Activated T-cell treated with anti-CD3 and anti-CD28 coated beads, Interleukin-2, amount 50 U/mL, for 24 hours (primary cell): ENCODE measurements at places on chromosomes 16 and 17.

GRCh38 chr16:85006639-85007038, 4.7 kb downstream of the ZDHHC7 start:
- peaks cover 53% of the 10 kb centered on the region for H3K36me3 ChIP-seq
- no peak for DNase-seq
- H3K27ac ChIP-seq = peak overlapping the region; percentile 56
- H3K27me3 ChIP-seq = no peaks in the 10 kb centered on the region
- H3K4me3 ChIP-seq = no peak overlapping the region

DNA sequence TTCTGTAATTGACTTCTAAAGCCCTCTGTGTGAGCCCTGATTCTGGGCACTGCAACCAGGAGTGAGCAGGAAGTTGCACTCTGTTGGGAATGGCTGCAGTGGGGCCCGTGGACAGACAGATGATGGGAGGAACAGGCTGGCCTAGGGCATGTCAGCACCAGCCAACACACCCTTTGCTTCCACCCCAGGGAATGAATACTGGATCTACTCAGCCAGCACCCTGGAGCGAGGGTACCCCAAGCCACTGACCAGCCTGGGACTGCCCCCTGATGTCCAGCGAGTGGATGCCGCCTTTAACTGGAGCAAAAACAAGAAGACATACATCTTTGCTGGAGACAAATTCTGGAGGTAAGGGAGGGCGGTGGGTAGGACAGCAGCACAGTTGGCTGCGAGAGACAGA, 10.8 kb upstream of the LPCAT2 start:
- no peak for DNase-seq
- H3K27ac ChIP-seq = no peak overlapping the region
- H3K4me3 ChIP-seq = no peak overlapping the region
- peaks cover 15% of the 10 kb centered on the region for H3K27me3 ChIP-seq
- no peaks in the 10 kb centered on the region for H3K36me3 ChIP-seq
- H3K4me1 ChIP-seq = peaks cover 10% of the 10 kb centered on the region

- no peak overlapping the region for H3K27ac ChIP-seq
- no peaks in the 10 kb centered on the region for H3K27me3 ChIP-seq
- peaks cover 6% of the 10 kb centered on the region for H3K4me1 ChIP-seq
- no peaks in the 10 kb centered on the region for H3K36me3 ChIP-seq
- no peak for DNase-seq
- no peak overlapping the region for H3K4me3 ChIP-seq
Measured at GRCh38 chr17:18143044-18143936, 34.7 kb downstream of the MYO15A start.

DNA sequence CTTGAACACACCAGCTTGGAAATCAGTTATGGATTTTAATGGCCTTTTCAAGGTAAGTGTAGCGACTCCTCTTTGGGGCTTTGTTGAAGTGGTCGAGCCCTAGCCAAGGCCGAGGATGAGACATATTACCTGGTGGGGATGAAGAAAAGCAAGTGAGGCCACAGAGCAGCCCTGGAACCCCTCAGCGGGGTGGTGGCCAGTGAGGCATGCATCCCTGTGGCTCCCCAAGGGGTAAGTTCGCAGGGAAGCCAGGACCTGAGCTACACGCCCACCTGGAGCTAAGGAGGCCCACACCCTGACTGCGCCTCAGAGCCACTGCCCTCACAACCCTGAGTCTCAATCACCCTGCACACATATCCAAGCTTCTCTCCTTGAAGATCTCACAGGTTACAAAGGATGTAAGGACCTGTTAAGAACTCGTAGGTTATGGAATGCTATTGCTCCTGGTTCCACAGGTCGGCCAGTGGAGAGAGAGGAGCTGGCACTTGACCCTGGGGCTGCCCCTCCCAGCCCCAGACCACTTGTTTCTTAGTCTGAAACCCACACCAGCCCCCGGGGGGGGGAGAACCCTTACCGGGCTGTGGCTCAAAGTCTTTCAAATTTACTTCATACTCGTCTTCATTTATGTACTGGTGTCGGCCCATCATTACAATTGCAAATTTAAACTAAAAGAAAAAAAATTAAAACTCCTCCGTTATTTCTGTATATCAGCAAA, 12.0 kb downstream of the LITAFD start:
- peak overlapping the region; percentile 81 for H3K27ac ChIP-seq
- H3K27me3 ChIP-seq = no peaks in the 10 kb centered on the region
- peaks cover 23% of the 10 kb centered on the region for H3K4me1 ChIP-seq
- H3K4me3 ChIP-seq = no peak overlapping the region
- H3K36me3 ChIP-seq = peaks cover 91% of the 10 kb centered on the region

GRCh38 chr17:48442819-48443218, 12.8 kb upstream of the SKAP1 start:
- peaks cover 88% of the 10 kb centered on the region for H3K4me1 ChIP-seq
- H3K36me3 ChIP-seq = no peaks in the 10 kb centered on the region
- DNase-seq = no peak

- H3K4me3 ChIP-seq = no peak overlapping the region
- peaks cover 76% of the 10 kb centered on the region for H3K4me1 ChIP-seq
- no peak for DNase-seq
- peaks cover 35% of the 10 kb centered on the region for H3K36me3 ChIP-seq
Measured at GRCh38 chr17:66347661-66348514, 45.5 kb downstream of the PRKCA start.

GRCh38 chr17:36030956-36031355, 13.2 kb upstream of the CCL23 start:
- H3K4me1 ChIP-seq = peaks cover 2% of the 10 kb centered on the region
- peaks cover 33% of the 10 kb centered on the region for H3K27me3 ChIP-seq
- H3K36me3 ChIP-seq = no peaks in the 10 kb centered on the region
- H3K27ac ChIP-seq = no peak overlapping the region
- no peak overlapping the region for H3K4me3 ChIP-seq

GRCh38 chr17:74298778-74299177, 24.7 kb downstream of the DNAI2 start:
- H3K27me3 ChIP-seq = peaks cover 10% of the 10 kb centered on the region
- H3K4me1 ChIP-seq = peaks cover 32% of the 10 kb centered on the region
- DNase-seq = no peak

DNA sequence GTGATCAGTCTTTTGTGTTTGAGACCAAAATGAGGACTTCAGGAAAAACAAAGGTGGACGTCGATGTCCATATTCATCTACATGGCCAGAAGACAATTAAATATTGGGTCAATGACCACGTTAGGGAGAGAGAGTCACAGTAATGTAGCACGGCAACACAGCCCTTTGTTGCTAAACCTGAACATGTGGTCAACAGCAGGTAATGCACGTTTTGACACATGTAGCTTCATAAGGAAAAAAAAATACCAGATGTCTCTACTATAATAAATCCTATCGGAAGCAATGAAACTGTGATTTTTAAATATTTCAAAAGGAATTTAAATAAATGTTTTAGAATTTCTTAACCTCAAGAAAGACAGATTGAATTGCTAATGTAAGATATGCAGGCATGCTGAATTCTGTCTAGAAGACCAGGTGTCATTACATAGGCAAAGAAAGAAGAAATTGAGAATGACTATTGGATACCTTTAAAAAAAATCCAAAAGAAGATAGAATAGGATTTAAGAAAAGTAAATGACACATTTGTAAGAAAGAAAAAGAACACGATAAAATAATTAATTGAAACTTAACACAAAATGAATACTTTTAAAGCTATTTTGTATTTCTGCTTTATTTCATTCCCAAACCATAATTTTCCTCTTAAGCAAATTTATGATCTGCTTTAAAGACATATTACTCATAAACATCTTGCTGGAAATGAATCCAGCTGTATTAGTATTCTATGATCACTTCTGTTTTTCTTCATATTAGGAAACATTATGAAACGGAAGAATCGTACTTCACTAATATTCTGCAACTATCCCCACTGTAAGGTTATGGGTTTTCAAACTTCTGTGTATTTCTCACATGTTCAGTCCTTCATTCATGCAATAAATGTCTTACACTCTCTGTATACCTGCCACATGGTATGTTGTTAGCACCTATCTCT, 30.1 kb downstream of the ABCA8 start:
- no peaks in the 10 kb centered on the region for H3K4me1 ChIP-seq
- DNase-seq = no peak
- H3K27ac ChIP-seq = no peak overlapping the region
- H3K4me3 ChIP-seq = no peak overlapping the region
- no peaks in the 10 kb centered on the region for H3K36me3 ChIP-seq

- no peaks in the 10 kb centered on the region for H3K36me3 ChIP-seq
- DNase-seq = no peak
- no peaks in the 10 kb centered on the region for H3K27me3 ChIP-seq
Measured at GRCh38 chr17:30334421-30334820, 564 bp upstream of the TMIGD1 start.

- peaks cover 44% of the 10 kb centered on the region for H3K27me3 ChIP-seq
- H3K4me3 ChIP-seq = peak overlapping the region; percentile 68
- no peaks in the 10 kb centered on the region for H3K36me3 ChIP-seq
- DNase-seq = no peak
- H3K4me1 ChIP-seq = peaks cover 8% of the 10 kb centered on the region
- H3K27ac ChIP-seq = no peak overlapping the region
Measured at GRCh38 chr17:42049834-42050392, 488 bp downstream of the C17orf113 start.

GRCh38 chr17:1995907-1996799, 29.0 kb downstream of the RTN4RL1 start:
- H3K4me3 ChIP-seq = no peak overlapping the region
- peaks cover 36% of the 10 kb centered on the region for H3K27me3 ChIP-seq
- DNase-seq = no peak
- H3K4me1 ChIP-seq = no peaks in the 10 kb centered on the region
- H3K36me3 ChIP-seq = no peaks in the 10 kb centered on the region
- H3K27ac ChIP-seq = no peak overlapping the region

GRCh38 chr17:1375615-1376014, 24.4 kb downstream of the YWHAE start:
- peak overlapping the region; percentile 37 for H3K4me3 ChIP-seq
- H3K27ac ChIP-seq = peak overlapping the region; percentile 87
- DNase-seq = no peak
- no peaks in the 10 kb centered on the region for H3K27me3 ChIP-seq

GRCh38 chr17:58574025-58574424, 59.6 kb upstream of the MTMR4 start:
- H3K4me3 ChIP-seq = no peak overlapping the region
- no peaks in the 10 kb centered on the region for H3K36me3 ChIP-seq
- H3K27ac ChIP-seq = no peak overlapping the region
- H3K27me3 ChIP-seq = no peaks in the 10 kb centered on the region

DNA sequence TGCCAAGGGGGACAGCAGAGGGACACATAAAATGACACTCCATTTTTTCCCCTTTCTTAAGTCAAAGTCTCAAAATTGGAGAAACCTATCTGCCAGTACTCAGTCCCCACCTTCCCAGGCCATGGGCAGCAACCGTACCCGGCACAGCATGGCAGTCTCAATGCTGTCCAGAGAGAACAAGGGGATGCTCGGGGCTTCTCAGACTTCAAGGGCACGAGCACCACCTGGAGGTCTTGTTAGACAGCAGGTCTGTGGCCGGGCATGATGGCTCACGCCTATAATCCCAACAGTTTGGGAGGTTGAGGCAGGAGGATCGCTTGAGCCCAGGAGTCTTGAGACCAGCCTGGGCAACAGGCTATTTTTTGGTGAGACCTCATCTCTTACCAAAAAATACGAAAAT, 3.2 kb downstream of the DNAH17 start:
- no peaks in the 10 kb centered on the region for H3K36me3 ChIP-seq
- H3K27me3 ChIP-seq = no peaks in the 10 kb centered on the region
- no peak overlapping the region for H3K27ac ChIP-seq
- no peak overlapping the region for H3K4me3 ChIP-seq

- H3K36me3 ChIP-seq = no peaks in the 10 kb centered on the region
- H3K4me1 ChIP-seq = peaks cover 8% of the 10 kb centered on the region
- DNase-seq = no peak
- H3K27ac ChIP-seq = no peak overlapping the region
- H3K27me3 ChIP-seq = peaks cover 10% of the 10 kb centered on the region
- H3K4me3 ChIP-seq = no peak overlapping the region
Measured at GRCh38 chr16:14296663-14297062, 225.5 kb downstream of the MRTFB start.

GRCh38 chr16:68499006-68499405, 40.1 kb upstream of the ZFP90 start:
- DNase-seq = no peak
- no peak overlapping the region for H3K27ac ChIP-seq
- no peaks in the 10 kb centered on the region for H3K4me1 ChIP-seq
- H3K27me3 ChIP-seq = no peaks in the 10 kb centered on the region

DNA sequence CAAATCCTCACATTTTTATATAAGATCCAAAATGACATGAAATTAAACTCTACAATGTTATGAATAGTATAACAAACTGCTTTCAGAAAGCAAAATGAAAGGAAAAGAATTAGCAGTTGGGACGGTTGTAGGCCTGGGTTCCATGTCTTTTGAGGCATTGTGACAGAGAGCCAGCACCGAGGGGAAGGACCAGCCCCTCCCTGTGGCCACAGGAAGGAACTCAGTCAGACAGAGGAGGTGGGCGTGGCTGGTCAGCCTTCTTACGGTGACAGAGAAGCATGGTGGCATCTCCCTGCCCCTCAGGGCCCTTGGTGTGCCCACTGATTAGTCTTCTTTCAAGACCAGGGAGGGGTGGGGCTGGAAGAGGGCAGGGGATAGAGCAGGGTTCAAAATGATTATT, 5.7 kb downstream of the ZNF319 start:
- no peak overlapping the region for H3K4me3 ChIP-seq
- H3K4me1 ChIP-seq = peaks cover 53% of the 10 kb centered on the region
- no peaks in the 10 kb centered on the region for H3K27me3 ChIP-seq
- peaks cover 32% of the 10 kb centered on the region for H3K36me3 ChIP-seq
- DNase-seq = peak; percentile 47

GRCh38 chr16:22348291-22348690, 26.1 kb downstream of the CDR2 start:
- H3K4me1 ChIP-seq = peaks cover 16% of the 10 kb centered on the region
- no peak overlapping the region for H3K4me3 ChIP-seq
- H3K27ac ChIP-seq = no peak overlapping the region
- no peak for DNase-seq

DNA sequence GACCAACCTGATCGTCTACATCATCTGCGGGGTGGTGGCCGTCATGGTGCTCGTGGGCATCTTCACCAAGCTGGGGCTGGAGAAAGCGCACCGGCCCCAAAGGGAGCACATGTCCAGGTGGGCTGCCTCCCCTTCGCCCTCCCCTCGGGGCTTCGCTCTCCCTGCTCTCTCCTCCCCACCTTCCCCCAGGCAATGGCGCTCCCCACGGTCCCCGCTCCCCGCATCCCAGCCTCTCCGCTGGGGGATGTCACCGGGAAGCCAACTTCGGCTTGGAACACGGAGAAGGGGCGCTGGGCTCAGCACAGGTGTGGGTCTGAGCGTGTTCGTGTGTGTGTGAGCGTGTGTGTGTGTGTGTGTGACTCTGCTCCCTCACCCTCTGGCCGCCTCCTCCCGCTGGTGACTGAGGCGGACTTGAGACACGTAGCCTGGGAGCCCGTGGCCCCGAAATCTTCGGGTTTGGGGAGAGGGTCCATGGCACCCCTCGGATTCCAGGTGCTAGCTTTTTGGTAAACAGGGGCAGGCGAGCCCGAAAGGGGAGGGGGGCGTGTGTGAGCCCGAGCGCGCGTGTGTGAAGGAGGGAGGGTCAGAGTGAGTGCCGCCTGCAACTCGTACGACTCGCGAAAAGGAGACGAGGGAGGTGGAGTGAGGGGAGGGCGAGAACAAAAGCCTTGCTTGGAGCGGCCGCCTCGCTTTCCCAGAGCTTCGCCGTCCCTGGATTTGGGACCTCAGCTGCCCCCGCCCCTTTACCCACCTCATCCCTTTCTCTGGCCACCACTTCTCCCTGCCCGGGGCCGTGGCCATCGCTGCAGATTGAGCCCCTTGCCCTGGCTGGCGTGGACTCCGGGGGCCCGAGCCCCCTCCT, 1.3 kb downstream of the SHISA9 start:
- no peaks in the 10 kb centered on the region for H3K36me3 ChIP-seq
- H3K4me1 ChIP-seq = peaks cover 8% of the 10 kb centered on the region
- H3K27ac ChIP-seq = no peak overlapping the region
- peak overlapping the region; percentile 44 for H3K4me3 ChIP-seq

GRCh38 chr16:22788193-22788530, 25.8 kb upstream of the HS3ST2 start:
- H3K27ac ChIP-seq = no peak overlapping the region
- no peak for DNase-seq
- no peaks in the 10 kb centered on the region for H3K36me3 ChIP-seq
- H3K4me1 ChIP-seq = peaks cover 2% of the 10 kb centered on the region
- H3K4me3 ChIP-seq = no peak overlapping the region
